NCI-H1436 (cell line): ENCODE measurements at places on chromosomes 12 and 14.

DNA sequence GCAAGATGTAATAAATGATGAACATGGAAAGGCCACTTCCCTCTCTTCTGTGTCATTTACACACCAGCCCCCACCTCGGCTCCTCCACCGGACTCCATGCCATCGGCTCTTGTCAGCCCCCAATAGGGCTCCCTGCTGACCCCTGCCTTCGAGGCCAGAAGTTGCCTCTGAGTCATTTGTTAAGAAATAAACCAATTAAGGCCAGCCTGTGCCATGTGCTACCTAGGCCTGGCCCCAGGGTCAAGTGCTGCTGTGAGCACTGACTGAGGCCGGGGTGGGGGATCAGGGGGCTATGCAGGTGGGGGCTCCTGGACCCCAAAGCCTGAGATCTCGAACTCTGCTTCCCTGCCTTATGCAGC lies 53.2 kb downstream of the TESC start:
- no peak for DNase-seq

- no peak for DNase-seq
Observed at GRCh38 chr14:65916055-65916454, 503.5 kb downstream of the FUT8 start.

DNA sequence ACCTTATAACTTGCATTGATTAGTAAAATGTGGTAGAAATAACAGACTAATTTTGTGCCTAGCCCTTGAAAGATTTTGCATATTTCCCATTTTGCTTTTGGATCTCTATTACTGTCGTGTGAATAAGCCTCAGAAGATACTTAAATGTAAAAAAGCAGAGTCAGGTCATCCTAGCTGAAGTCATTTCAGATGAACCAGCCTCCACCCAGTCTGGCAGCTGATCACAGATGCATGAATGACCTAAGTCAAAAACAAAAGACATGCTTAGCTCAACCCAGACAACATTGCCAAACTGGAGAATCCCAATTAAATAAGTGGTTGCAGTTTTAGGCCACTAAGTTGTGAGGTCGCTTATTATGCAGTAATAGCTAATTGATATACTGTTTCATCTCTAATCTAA lies 349.9 kb downstream of the C12orf50 start:
- no peak for DNase-seq

GRCh38 chr12:50555471-50555885 lies 50.7 kb downstream of the DIP2B start:
- DNase-seq = no peak

GRCh38 chr12:50203691-50204090 lies 36.5 kb upstream of the CERS5 start:
- DNase-seq = no peak

DNA sequence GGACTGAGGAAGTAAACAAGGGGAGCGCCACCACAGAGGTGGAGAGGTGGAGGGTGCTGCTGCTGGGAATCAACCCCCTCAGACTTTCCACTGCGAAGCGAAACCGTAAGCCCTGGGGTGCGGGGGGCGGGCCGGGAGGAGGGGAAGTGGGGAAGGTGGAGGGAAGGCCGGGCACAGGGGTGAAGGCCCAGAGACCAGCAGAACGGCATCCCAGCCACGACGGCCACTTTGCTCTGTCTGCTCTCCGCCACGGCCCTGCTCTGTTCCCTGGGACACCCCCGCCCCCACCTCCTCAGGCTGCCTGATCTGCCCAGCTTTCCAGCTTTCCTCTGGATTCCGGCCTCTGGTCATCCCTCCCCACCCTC lies at the start of gene LAG3:
TSS of gene LAG3 (plus strand) at position 190 of the 365 bp plus-strand sequence. CDS start 333 bp downstream, outside the sequence.
- DNase-seq = no peak

GRCh38 chr12:105386431-105386830 lies 55.9 kb downstream of the C12orf75 start:
- DNase-seq = no peak

GRCh38 chr12:127145241-127145928 lies 1121.6 kb upstream of the TMEM132C start:
- DNase-seq = no peak

DNA sequence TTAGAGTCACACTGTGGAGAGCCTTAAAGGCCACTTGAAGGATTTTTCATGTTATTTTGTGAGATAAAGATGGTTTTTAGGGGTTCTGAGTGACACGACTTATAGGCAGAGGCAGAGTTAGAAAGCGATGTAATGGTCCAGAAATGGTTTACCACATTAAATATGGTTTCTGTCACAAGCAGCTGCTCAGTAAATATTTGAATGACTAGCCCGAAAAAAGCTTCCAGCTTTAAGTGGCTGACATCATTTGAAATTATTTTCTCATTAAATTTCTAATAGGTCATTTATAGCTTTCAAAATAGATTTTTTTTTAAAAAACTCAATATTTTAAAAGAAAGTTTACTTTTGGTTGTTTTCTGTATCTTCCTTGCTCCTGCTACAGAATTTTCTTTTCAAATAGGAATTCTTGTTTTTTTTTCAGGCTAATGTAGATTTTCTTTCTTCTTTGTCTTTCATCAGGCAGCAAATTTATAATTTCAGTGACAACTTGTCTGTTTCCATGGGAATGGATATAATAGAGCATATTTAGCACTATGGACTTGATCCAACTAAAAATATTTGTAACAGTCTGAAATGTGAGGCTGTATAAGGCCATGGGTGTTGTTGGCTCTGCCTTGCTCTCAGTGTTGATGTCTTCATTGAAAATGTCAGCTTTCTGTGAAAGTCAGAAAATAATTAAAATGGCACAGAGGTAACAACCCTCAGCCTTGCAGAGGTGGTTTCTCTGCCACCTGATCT lies 700.0 kb downstream of the TMTC2 start:
- DNase-seq = no peak

- DNase-seq = no peak
Observed at GRCh38 chr12:75874441-75874840, 157.1 kb downstream of the PHLDA1 start.

DNA sequence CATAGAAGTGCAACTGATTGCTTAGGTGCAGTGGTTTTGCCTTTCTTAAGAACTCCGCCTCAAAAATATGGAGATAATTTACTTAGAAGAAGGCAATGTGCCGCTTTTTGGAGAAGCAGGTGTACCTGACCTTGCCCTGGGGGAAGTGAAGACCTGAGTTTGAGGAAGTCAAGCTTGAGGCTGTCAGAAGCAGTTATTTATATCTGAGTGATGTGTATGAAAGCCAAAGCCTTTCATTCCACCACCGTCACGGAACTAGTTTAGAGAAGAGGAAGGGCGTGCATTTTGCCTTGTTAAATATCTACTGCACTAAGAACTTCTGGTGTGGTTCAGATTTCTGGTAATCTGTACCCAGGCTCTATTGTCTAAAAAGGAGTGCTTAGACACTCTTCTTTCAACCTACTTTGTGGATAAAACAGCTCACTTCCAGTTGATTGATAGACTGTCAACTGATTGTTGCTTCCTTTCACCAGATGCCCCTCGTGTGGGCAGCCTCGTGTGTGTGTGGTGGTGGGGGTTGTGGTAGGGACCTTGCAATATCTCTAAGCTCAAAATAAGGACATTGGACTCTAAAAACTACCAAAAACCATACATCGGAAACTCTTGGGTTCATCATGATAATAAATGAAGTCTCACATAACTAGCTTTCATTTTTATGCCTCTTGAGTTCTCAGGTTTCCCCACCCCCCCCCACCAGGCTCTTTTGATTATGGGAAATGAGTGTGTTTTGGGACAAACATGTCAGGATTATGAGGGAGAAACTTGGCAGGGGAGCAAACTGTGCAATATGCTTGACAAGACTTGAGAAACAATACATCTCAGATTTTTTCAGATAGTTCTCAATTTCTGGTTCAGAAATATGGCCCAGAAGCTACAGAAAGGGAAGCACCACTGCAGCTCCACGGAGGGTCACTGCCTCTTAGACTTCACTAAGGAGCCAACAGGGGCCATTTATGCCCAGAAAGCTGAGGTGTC lies 78.6 kb downstream of the ARF6 start:
- no peak for DNase-seq

GRCh38 chr14:68076451-68076850 lies 256.9 kb downstream of the RAD51B start:
- no peak for DNase-seq

GRCh38 chr14:49036984-49037516 lies 549.1 kb downstream of the RPS29 start:
- no peak for DNase-seq

DNA sequence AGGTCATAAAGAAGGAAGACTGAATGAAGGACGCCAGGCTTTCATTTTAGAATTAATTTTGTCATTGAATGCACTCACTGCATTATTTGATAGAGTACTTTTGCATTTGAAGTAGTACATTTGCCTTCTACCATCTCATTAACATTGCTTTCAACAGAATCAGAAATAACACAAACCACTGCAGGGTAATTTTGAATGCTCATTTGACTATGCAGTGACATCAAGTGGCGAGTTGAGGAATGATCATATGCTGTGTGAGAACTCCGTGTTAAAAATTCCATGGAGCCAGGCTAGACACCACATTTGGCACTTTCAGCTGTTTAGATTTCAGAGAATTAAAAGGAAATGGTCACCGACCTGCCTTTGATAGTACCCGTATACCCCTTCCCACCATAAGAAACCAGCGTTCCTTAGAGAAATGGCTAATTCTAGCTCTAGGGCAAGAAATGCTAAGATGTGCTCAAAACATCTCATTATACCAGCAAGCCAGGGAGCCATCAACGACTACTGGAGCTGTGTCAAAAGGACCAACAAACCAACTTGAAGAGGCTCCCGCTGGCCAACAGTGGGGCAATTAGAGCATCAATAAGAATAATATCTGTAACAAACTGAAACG lies 16.5 kb downstream of the HEBP1 start:
- DNase-seq = peak; percentile 12

DNA sequence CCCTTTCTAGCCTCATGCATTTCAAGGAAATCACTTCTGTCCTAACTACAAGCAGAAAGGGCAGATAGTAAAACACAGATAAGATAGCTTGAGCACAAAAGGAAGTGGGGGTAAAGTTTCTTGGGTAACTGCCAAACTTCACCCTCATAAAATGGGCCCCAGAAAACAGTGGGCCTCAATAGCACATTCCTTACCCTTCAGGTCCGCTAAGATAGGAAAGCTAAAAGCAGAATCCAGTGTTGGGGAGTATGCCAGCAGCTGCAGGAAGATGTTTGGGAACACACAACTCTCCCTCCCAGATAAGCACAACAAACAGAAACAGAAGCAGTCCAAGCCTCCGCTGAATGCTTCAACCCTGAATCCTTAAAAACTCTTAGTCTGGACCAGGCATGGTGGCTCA lies 110.9 kb upstream of the MGAT4C start:
- DNase-seq = no peak

- peak; percentile 82 for DNase-seq
Observed at GRCh38 chr12:106247674-106248311, at the start of gene CKAP4. Gene CKAP4 (minus strand): TSS chr12:106248020. CDS start chr12:106247851, 169 bp downstream.

GRCh38 chr12:97466000-97466399 lies 3.4 kb downstream of the RMST start:
- no peak for DNase-seq

DNA sequence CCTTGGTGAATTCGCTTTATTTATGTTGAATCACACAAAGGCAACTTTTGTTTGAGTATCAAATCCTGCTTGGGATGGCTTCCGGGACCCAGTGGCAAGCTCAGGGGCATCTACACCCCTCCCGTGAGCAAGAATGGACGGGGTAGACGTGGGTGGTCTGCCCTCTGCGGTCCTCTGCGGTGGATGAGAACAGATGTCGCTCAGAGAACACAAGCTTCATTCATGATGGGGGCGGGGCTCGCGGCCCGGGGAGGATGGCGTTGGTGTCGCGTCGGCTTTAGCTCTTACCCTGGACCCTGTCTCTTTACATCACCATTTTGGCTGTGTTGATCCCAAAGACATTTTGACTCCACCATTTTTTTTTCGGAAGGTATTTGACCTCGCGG lies 158.5 kb upstream of the RTL1 start:
- no peak for DNase-seq

- DNase-seq = peak; percentile 80
Observed at GRCh38 chr14:33848706-33849454, 102.0 kb downstream of the EGLN3 start.

DNA sequence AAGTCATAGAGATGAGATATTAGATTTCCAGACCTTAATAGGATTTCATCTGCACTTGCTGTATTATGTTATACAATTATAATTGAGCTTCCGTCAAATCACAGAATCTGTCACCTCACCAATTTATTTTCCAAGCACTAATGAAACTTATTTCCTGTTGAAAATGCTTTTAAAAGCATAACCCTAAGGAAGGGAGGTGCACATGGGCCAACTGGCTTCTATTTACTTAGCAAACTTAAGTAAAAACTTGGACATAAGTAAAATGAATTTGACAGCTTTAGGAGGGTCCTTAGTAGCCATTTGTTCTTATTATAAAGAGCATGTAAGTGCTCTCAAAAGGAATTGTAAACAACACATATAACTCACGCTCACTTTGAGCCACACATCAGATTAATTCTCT lies 462.2 kb upstream of the TMPO start:
- peak; percentile 34 for DNase-seq

DNA sequence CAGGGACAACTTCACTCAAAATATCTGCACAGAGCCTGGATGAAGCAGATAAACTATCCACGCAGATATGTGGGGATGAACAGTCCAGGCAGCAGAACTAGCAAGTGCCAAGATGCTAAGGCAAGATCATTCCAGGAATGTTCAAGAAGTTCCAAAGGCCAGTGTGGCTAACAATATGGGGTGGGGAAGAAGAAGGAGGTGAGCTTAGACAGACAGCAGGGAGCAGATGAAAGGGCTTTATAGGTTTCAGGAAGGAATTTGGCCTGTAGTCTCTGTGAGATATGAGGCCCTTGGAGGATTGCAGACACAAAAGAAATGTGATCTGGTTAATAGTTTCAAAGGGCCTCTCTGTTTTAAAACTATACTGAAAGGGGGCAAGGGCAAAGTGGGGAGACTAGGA lies 63.5 kb upstream of the PPM1H start:
- DNase-seq = no peak

- DNase-seq = no peak
Observed at GRCh38 chr14:50039734-50040400, 76.5 kb downstream of the VCPKMT start.

DNA sequence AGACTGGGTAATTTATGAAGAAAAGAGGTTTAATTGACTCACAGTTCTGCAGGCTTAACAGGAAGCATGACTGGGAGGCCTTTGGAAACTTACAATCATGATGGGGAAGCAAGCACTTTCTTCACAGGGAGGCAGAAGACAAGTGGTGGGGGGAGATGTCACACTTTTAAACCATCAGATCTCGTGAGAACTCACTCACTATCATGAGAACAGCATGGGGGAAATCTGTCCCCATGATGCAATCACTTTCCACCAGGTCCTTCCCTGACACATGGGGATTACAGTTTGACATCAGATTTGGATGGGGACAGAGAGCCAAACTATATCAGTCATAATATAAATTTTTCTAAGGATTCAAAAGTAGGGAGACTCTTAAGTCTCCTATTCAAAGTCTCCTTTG lies 46.0 kb downstream of the SPIC start:
- no peak for DNase-seq
